ENCODE measurements at places on chromosomes 1 and 21. TPM values are rescaled to one million over a fixed set of nuclear protein-coding genes. Genes with fewer than 3 reads are reported as not detected.
A peak's percentile ranks its signal among the peaks of the same experiment; 100 is the strongest.

FAM151A gene
- 1.2 TPM for total RNA-seq

- DNase-seq = peak; percentile 41
Observed at GRCh38 chr21:43658769-43659135, 536 bp downstream of the HSF2BP start.

DNA sequence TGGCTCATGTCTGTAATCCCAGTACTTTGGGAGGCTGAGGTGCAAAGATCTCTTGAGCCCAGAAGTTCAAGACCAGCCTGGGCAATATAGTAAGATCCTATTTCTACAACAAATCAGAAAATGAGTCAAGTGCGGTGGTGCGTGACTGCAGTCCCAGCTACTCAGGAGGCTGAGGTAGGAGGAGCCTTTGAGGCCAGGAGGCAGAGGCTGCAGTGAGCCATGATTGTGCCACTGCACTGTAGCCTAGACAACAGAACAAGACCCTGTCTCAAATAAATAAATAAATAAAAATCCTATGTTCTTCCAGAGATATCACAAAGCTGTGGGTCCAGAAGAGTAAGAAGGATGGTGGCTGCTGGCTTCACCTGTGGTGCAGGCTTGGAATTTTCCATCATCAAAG lies 22.1 kb downstream of the CDA start:
- no peak for DNase-seq

- DNase-seq = no peak
Observed at GRCh38 chr1:227996187-227996950, 10.4 kb upstream of the WNT3A start.

Measured in left ventricle myocardium superior (tissue), 1 donor.